ENCODE measurements at places on chromosomes 3 and 15. TPM values are rescaled to one million over a fixed set of nuclear protein-coding genes. Genes with fewer than 3 reads are reported as not detected.
A peak's percentile ranks its signal among the peaks of the same experiment; 100 is the strongest.

GRCh38 chr3:186790261-186790981 is 7.0 kb downstream of the EIF4A2 start:
- DNase-seq = no peak

Gene ITIH4
- 18.0 TPM for total RNA-seq

GRCh38 chr3:191356631-191357439 is 26.5 kb upstream of the UTS2B start:
- DNase-seq = no peak

GRCh38 chr3:141915016-141915415 is 38.6 kb downstream of the ATP1B3 start:
- no peak for DNase-seq

- no peak for DNase-seq
Measured at GRCh38 chr15:78007964-78008886, 69.3 kb downstream of the TBC1D2B start.

DNA sequence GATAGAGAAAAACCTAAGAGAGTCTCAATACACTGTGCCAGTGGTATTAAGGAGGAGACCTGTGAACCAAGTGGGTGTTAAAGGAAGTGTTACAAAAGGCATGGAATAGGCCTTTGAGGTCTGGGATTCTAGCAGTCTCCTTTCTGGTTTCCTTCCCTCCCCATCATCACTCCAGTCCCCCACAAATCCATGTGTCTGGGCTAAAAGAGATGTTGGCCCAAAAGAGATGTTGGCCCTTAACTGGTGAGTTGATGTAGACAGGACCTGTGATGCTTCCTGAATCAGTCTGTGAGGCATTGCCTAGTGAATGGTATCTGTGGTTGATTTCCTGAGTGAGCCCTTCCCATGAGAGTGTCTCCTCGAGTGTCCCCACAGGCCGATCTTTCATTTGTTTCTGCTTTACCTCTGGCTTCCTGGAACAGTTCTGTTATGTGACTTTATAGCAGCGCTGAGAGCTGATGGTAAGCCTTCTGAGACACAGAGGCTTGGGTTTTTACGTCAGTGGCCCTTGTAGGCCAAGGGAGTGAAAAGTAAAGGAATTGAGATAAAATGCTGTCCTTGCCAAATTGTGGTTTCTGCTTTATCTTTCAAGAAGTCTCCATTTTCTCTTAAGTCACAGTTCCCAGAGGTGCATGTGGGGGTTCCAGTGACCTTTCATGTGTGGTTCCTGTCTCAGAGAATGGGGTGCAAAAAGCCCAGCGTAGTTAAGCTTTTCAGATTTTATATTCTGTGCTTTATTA is 87.8 kb downstream of the KLHL25 start:
- DNase-seq = peak; percentile 63

GRCh38 chr3:74921676-74922075 is 307.2 kb upstream of the CNTN3 start:
- DNase-seq = no peak

DNA sequence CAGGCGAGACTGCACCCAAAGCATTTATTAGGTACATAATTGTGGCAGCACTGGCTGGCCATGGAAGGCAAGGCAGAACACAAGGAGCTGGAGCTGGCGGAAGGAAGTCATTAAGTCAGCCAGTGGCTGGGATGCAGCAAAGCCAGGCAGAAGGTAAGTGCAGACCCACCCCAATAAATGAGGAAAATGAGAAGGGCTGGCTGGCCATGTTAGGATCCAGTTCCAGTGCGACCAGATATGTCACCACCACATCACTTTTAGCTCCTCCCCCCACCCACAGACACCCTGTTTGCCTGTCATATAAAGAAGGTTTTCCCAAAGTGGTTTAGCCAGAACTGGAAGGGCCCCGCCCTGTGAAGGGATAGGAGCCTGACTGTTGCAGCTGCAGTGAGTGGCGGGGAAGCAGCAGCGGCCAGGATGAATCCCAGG is at the start of gene FURIN:
TSS of gene FURIN (plus strand) at position 328 of the 429 bp plus-strand sequence. CDS start 7,153 bp downstream, outside the sequence.
- DNase-seq = no peak

DNA sequence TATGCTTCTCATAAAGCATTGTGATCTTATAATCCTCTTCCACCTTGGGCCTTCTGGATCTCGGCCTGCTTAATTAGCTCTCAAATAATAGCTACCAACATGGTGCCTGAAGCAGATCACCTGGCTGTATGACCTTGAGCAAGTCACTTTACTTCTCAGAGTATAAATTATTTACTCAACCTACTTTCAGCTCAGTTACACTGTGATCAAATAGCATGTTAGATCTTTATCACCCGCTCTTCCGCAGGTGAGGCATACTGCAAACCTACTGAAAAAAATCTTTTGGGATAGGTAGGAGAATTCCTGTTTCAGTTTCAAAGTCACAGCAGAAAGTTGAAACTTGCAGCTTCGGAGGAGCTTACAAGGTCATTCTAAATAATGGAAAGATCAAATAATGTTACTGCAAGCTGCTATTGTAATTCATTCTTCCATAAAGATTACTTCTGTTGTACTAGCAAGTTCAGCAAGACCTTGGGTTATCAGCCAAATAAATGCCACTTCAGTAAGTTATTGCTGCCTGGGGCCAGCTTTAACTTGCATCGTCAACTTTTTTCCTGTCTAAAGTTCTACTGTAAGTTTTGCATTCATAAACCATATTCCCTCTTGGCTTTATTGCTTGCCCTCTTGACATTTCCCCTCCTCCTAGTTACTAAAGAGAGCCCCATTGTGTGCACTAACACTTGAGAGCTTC is 268.4 kb upstream of the ATP11B start:
- DNase-seq = no peak

GRCh38 chr3:79418855-79419621 is 348.8 kb downstream of the ROBO1 start:
- no peak for DNase-seq

- no peak for DNase-seq
Measured at GRCh38 chr15:80785335-80785734, 6.2 kb downstream of the CEMIP start.

Gene ABI3BP
- 0.19 TPM for total RNA-seq

Gene CHRNA3
- not detected for total RNA-seq

GRCh38 chr3:148230473-148230872 is 467.2 kb upstream of the AGTR1 start:
- DNase-seq = no peak

Gene MESP2
- not detected for total RNA-seq

DNA sequence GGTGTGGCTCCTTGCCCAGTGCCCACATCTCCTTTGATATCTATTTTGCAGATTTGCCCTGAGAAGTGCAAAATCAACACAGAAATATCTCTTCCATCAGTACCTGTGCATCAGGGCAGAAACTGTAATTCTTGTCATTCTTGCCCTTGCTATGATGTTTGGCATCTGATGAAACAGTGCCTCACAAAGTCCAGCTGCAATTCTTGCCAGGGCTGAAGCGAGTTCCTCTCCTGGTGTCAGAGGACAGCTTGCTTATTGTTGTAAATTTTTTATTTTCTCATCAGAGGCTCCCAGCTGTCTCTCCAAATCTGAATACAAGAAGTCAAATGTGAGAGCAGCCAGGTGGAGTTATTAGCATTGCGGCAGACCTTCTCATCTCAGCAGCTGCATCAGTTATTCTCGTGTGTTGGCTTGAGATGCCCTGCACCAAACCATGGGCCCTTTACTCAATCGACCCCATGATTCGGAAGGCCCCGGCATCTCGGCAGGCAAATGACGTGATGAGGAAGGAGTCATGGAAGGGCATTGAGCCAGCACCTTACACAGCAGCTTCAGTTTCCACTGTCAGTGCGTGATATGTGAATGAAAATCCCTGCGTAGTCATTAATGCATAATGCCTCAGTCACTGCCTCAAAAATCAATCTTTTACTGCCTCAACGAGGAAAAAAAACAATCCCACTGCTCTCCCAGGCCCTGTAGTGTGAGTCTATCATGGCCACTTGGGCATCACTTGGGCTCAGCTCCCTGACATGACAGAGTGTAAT is 93.4 kb downstream of the CCNL1 start:
- no peak for DNase-seq

GRCh38 chr3:73509816-73510215 is 114.9 kb downstream of the PDZRN3 start:
- DNase-seq = no peak

- no peak for DNase-seq
Measured at GRCh38 chr3:64224826-64225610, at the start of gene PRICKLE2. PRICKLE2 (minus strand) TSS chr3:64225466; CDS start chr3:64198927, 26,539 bp downstream.

Gene SENP2
- total RNA-seq = 31.4 TPM

DNA sequence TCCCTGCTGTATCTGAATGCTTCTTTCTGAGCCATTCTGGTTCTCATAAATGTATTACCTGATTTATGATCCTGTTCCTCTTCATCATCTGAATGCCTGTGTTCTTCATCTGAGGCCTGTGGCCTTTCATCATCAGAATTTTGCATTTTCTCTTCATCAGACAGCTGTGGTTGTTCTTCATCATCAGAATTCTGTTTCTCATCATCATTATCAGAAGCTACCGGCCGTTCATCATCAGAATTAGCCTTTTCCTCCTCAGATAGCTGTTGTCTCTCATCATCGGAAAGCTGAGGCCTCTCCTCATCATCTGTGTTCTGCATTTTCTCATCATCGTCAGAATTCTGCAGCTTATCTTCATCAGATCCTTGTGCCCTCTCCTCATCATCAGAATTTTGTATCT is 5.9 kb downstream of the LEO1 start:
- DNase-seq = no peak

Gene GOLGA6L10
- total RNA-seq = 2.2 TPM

Gene GOLGA8T
- total RNA-seq = 0.77 TPM

Measured in activated CD8-positive, alpha-beta memory T cell treated with anti-CD3 and anti-CD28 coated beads, Interleukin-2, amount 10 ng/mL, durations not matched to agents 7 days and 5 days (primary cell).